RPMI7951 (cell line): ENCODE measurements at places on chromosomes 5 and 9. TPM values are rescaled to one million over a fixed set of nuclear protein-coding genes. Genes with fewer than 3 reads are reported as not detected.

Gene CCL19
- not detected in 2 replicates for total RNA-seq

Gene HK3
- not detected in 2 replicates for total RNA-seq

Gene IFNA2
- not detected in 2 replicates for total RNA-seq

Gene IL3
- total RNA-seq: not detected in 2 replicates

Gene PPP2R2B
- total RNA-seq: 0.68 TPM in 1 of 2 replicates, not detected in the other

Gene PCDHA3
- not detected in 2 replicates for total RNA-seq

Gene ORM1
- total RNA-seq: not detected in 2 replicates

Gene PCDHA1
- under 0.01 TPM in 1 of 2 replicates, not detected in the other for total RNA-seq

Gene PLCXD3
- total RNA-seq: 0.20 and 0.36 TPM in 2 replicates

Gene SPAAR
- not detected in 2 replicates for total RNA-seq

Gene NR5A1
- total RNA-seq: not detected in 2 replicates

Gene THOC3
- 45.2 and 55.5 TPM in 2 replicates for total RNA-seq

Gene ZNF300
- 6.4 and 7.7 TPM in 2 replicates for total RNA-seq

Gene BNC2
- total RNA-seq: 6.8 and 8.8 TPM in 2 replicates

Gene PCDHB16
- 2.0 and 2.1 TPM in 2 replicates for total RNA-seq

Gene CARD9
- total RNA-seq: 0.68 TPM in 1 of 2 replicates, not detected in the other

Gene DIRAS2
- not detected in 2 replicates for total RNA-seq

Gene PCDHGB4
- 12.0 and 12.7 TPM in 2 replicates for total RNA-seq

Gene TMEM215
- total RNA-seq: not detected in 2 replicates

Gene PCDHGB3
- 1.1 and 1.6 TPM in 2 replicates for total RNA-seq

Gene TAF11L6
- not detected in 2 replicates for total RNA-seq

Gene PNPLA7
- not detected in 2 replicates for total RNA-seq

Gene ARID3C
- total RNA-seq: not detected in 2 replicates

Gene TMEM232
- 0.24 and 0.29 TPM in 2 replicates for total RNA-seq

Gene BRINP1
- under 0.01 and 0.24 TPM in 2 replicates for total RNA-seq

Gene PCDHGA1
- total RNA-seq: 3.3 and 3.7 TPM in 2 replicates

Gene SLC34A3
- total RNA-seq: not detected in 2 replicates

Gene GABRA1
- not detected in 2 replicates for total RNA-seq

Gene RORB
- under 0.01 TPM in 1 of 2 replicates, not detected in the other for total RNA-seq

Gene CMBL
- total RNA-seq: 4.0 and 4.1 TPM in 2 replicates

Gene SPATA24
- total RNA-seq: 4.7 and 6.1 TPM in 2 replicates

Gene FBXL7
- 5.0 and 6.4 TPM in 2 replicates for total RNA-seq

Gene TRIM36
- 2.4 and 3.5 TPM in 2 replicates for total RNA-seq

Gene STOM
- total RNA-seq: 43.7 and 45.1 TPM in 2 replicates

Gene ANKRD55
- 0.24 and 0.49 TPM in 2 replicates for total RNA-seq

Gene PDZD2
- total RNA-seq: under 0.01 and 0.10 TPM in 2 replicates

Gene OR13C5
- not detected in 2 replicates for total RNA-seq

Gene CLK4
- 13.9 TPM in 2 replicates for total RNA-seq

Gene ZBED3
- 0.29 and 0.60 TPM in 2 replicates for total RNA-seq

Gene PCDHAC1
- total RNA-seq: not detected in 2 replicates

Gene FGF1
- total RNA-seq: 11.5 and 13.1 TPM in 2 replicates

Gene PCDHB9
- 0.10 and 0.24 TPM in 2 replicates for total RNA-seq

Gene ADAMTS19
- not detected in 2 replicates for total RNA-seq

Gene FAM169A
- 0.36 and 0.39 TPM in 2 replicates for total RNA-seq

Gene IL33
- total RNA-seq: under 0.01 TPM in 1 of 2 replicates, not detected in the other

Gene NXNL2
- total RNA-seq: 1.1 and 1.4 TPM in 2 replicates

Gene GRIN1
- total RNA-seq: 0.20 TPM in 1 of 2 replicates, not detected in the other

Gene PCDHA7
- total RNA-seq: 0.88 and 1.1 TPM in 2 replicates

Gene CSF2
- 4.8 and 6.4 TPM in 2 replicates for total RNA-seq

Gene TEK
- total RNA-seq: not detected in 2 replicates

Gene PRR16
- total RNA-seq: 0.78 and 1.3 TPM in 2 replicates

Gene ZDHHC11B
- total RNA-seq: not detected in 2 replicates
